Stimulated activated CD8-positive, alpha-beta memory T cell treated with anti-CD3 and anti-CD28 coated beads, Interleukin-7, amount 100 ng/mL, for 1 hour (primary cell): ENCODE measurements at places on chromosomes 2 and 18.

DNA sequence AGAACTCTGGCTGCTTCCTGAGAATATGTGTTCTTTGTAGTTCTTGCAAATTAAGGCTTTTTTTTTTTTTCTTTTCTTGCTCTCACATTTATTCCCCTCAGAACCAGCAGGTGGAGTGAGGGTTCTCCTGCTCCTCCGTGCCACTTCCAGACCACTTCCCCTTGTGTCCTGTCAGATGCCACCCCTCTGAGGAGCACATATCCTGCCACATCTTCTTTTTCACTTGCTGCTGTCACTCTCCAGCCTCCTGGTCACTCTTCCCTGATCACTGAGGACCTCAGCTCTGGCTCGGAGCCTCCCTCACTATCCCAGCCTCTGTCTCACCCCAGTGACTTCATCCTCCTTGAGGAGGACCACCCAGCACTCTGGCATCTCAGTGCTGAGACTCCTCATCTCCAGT lies 100.5 kb downstream of the TACR1 start:
- no peak for DNase-seq

DNA sequence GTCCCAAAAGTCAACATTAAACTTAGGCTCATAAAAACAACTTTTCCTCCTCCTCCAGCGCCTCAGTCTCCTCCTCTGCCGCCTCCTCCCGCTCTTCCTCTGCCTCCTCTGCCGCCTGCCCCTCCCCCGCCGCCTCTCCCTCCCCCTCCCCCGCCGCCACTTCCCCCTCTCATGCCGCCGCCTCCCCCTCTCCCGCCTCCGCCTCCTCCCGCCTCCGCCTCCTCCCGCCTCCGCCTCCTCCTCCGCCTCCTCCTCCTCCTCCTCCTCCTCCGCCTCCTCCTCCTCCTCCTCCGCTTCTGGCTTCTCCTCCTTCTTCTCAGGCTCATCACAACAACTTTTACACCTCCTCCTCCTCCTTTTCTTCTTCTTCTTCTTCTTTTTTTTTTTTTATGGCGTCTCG lies 599.9 kb downstream of the TMEM182 start:
- DNase-seq, result no peak

GRCh38 chr18:24443870-24444269 lies 16.6 kb upstream of the HRH4 start:
- DNase-seq, result no peak

DNA sequence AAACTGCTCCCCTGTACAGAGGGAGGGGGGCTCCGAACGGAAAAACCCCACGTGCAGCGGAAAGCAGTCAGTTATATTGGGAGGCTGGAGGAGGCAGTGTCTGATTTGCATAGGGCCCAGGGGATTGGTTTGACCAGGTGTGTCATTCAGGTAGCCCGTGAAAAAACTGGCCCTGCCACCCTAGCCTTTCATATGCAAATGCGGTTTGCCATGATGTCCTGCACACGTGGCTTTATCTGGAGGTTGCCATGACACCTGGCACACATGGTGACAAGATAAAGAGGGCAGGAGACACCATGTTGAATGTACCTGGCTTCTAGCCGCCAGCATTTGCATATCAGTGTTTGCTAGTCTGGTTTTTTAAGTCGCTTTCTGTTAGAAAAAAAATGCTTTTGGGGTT lies 20.5 kb downstream of the SLC25A52 start:
- no peak for DNase-seq

DNA sequence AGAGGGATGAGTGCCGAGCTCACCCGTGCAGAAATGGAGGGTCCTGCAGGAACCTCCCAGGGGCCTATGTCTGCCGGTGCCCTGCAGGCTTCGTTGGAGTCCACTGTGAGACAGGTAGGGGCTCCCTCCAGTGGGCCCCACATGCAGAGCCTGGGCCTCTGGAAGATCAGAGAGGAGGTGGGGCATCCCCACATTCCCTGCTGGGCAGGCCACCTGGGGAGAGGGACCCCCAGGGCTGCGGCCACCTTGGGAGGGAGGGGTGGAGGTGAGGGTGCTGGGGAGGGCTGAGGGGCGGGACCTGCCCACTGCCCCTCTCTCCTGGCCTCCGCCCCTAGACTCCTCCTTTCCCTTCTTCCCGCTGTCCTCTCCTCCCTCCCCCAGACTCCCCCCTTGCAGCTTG lies 38.5 kb downstream of the MTERF4 start:
- no peak for DNase-seq

DNA sequence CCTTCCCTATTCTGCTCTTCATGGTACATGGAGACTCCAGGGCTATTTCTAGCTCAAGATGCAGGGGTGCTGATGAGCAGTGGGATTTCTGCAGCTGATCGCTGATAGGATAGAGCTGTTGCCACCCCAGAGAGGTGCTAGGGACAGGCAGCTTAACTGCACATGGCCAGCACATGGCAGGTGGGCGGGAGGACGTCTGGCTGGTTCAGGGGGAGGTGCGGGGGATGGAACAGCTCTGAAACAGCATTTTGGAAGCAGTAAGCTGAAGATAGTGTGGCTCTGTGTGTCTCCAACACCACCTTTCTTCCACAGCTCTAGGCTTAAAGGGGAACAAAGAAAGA lies 151.9 kb upstream of the PELI1 start:
- DNase-seq, result no peak

GRCh38 chr2:201808027-201808426 lies 1.7 kb downstream of the CDK15 start:
- no peak for DNase-seq

- DNase-seq, result no peak
Measured at GRCh38 chr2:27347641-27348040, 8.9 kb downstream of the GTF3C2 start.
